Activated CD4-positive, CD25-positive, alpha-beta regulatory T cell (primary cell): ENCODE measurements at places on chromosomes 6 and 20.

GRCh38 chr20:3082306-3082951 lies 2.1 kb downstream of the AVP start:
- no peak for DNase-seq

DNA sequence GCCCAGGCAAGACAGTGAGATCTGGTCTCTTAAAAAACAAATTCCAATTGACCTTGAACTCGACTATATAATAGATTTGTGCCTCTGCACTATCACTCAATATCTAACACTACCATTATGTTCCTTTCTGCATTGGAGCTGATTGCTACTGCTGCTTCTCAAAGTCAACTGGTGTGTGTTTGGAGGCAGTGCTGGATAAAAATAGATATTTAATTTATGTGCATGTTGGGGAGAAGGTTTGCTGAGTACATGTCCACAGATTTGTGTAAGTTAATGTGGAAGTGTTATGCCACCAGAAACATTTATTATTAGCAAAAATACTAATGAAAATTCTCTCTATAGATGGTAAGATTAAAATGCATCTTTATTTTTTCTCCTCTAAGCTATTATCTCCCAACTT lies 39.5 kb downstream of the ATP9A start:
- no peak for DNase-seq

- peak; percentile 8 for DNase-seq
Observed at GRCh38 chr20:51220293-51220706, 197.4 kb upstream of the KCNG1 start.

DNA sequence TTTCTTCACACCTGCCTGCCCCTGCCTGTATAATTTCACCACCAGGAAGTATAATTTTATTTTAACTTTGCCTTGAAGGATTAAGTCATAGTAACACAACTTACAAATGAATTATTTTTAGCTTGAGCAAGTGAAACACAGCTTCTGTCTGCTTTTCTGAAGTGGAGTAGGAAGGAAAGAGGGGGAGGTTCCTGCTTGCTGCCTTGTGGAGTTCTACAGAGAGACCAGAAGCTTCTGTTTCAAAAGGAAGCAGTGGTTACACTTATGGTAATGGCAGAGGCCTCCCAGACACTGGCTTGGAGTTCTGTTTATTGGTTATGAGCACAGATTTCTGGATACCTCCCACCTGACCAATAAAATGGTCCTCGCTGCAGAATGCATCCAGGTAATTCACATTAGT lies 159.6 kb downstream of the TMEM200A start:
- no peak for DNase-seq

- DNase-seq, result no peak
Observed at GRCh38 chr6:49463612-49463967, 420 bp downstream of the CENPQ start.

DNA sequence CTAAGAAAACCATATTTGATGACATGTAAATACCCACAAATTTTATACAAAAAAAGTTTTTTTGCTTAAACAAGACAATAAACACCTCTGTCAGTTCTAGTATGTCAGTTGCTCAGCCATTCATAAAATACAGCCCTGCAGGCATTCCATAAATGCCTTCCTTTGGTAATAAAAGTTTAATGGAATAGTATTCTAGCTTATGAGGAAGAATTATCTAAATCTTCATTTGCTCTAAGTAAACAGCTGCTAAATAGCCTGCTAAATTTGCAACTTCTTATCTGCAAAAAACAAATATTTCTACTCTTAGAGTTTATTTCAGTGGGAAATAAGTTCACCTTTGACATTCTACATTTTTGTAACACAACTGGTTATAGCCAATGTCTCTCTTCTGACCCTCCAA lies 108.8 kb downstream of the SMLR1 start:
- no peak for DNase-seq

DNA sequence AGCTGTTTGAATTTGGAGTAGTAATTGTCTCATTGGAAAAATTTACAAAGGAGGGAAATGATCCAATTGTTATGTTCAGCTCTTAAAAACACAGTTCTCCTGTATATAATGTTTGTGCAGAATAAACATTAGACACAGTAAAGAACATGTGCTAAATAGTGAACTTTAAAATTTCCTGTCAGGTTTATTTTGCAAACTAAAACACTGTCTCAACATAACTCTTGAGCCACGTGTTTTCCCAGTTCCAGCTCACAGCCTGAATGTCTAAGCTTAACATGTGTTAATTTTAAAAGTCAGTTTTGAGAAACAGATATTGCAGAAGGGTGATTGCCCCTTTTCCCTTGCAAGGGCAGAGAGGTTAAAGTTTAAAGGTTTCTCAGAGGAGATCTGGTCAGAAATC lies 20.6 kb downstream of the EPHA7 start:
- no peak for DNase-seq
